Brain pericyte (primary cell): ENCODE measurements at places on chromosomes 7 and 10.

DNA sequence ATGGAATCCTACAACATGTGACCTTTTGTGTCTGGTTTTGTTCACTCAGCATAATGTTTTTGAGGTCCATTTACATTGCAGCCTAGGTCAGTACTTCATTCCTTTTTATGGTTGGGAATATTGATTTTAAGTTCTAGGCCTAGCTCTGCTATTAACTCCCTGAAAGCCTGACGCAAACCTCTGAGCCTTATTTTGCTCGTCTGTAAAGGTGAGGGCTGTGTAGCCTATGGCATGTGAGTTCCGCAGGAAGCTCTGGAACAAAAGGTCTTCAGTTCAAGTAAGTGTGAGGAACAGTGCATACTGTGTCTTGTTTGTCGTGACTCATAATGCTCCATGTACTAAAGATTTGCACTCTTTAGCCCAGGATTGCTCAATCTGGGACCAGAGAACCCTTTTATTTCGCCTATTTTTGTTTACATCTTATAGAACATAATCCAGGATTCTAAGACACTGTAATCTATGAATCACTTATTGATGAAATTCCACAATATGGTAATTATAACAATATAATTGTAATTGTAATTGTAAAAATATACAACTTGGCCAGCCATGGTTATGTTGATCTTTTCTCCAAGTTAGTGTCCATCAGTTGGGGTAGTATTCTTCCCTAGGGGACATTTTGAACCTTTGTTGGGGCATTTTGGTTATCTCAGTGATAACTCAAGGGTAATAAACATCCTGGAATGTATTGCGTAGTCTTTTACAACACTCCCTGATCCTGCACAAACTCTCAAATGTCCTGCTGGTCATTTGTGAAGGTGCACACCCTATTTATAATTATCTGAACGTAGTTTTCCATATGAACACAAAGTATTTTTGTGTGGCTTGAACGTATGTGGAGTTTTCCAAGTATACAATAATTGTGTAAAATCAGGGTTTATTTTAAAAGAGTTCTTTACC is 184.7 kb downstream of the VTI1A start:
- DNase-seq = no peak

GRCh38 chr10:76329891-76330575 is 898.6 kb downstream of the LRMDA start:
- no peak for DNase-seq

DNA sequence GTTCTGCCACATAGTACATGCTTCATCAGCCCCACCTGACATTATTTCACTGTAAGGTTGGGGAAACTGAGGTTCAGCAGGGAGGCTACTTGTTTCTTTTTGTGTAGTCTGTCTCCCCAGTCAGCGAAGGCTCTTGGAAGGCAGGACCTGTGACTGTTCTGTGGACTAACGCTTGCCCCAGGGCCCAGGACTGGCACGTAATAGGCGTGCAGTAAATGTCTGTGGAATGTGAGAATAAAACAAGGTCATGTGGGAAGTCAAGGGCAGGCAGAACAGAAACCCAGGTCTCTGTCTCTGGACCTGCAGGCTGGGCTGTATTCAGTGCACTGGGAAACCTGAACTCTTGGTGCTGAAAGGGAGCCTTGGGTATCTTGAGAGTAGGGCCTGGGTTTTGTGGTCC is 168.7 kb downstream of the RPS24 start:
- no peak for DNase-seq

DNA sequence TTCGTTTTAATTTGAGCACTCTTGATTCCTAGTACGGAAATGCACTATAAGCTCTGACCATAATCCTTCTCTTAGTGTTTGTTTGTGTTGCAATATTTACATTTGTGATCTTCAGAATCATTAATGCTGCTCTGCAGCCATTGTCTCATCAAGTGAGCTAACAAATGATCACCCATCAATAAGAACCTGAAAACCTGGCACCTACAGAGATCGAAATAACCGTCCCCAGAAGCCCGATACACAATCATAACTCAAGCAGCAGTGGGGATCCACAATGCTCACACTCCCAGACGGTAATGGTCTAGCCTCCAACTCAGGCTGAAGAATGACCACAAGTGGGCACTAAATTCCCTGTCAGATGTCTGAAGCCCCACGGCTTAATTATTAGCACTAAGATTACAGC is 156.0 kb upstream of the NFE2L3 start:
- DNase-seq = no peak

DNA sequence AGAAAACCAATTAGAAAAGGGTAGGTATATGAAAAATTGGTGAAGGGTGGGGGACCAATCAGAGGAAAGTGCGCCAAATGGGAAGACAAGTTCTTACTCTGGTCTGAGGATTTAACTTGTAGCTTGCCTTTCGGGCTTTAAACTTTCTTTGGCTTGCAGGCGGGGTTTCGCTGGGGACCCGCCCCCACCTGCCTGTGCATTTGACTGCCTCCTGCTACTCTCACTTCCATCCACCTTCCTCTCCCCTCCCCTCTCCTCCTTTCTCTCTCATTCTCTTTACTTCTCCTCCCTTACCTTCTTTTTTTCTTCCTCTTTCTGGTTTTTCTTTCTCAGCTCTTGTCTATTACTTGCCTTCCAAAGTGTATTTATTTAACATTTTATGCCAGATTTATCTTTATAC is 278.8 kb downstream of the DNAJB9 start:
- no peak for DNase-seq

DNA sequence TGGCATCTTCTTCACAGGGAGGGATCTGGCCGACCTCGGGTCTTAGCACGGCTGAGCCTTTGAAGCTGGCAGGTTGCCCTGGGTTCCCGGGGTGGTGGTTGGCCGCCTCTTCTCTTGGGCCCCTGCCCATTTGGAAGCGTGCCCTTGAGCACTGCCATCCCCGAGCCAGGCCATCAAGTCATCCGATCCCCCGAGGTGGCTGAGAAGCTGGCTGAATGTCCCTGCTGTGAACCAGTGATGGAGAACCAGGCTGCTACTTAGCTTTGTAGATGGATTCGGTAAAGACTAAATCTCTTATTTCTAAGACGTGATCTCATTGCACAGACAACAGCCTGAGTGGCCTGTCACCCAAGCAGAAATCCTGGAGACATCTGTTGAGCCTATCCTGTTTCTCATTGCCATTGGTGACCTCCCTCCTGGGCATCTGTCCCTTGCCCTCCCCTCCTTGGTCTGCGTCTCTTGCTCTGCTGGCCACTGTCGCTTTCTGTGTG is 74.3 kb downstream of the GRK5 start:
- peak; percentile 38 for DNase-seq

- no peak for DNase-seq
Observed at GRCh38 chr7:27392477-27392876, 149.9 kb downstream of the EVX1 start.

- no peak for DNase-seq
Observed at GRCh38 chr7:146346096-146346495, 229.5 kb downstream of the CNTNAP2 start.

GRCh38 chr7:98398567-98399372 is 2.1 kb downstream of the BAIAP2L1 start:
- no peak for DNase-seq

GRCh38 chr10:47289921-47290320 is 10.1 kb upstream of the GDF10 start:
- no peak for DNase-seq

DNA sequence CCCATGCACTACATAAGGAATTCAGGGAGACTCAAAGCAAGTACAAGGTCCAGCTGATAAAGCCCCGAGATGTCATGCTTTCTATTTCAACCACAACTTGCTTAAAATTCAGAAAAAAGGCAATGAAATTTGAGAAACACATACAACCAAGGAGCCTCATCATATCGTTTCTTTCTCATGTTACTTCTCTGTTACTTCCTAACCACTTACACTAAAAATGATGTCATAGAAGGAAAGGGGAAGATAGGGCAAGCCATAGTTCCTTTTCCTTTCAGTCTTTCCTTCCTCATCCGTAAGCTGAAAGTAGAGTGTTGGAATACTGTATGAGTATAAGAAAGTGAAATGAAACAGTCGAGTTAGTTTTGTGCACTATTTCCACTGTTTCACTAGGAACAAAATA is 27.9 kb upstream of the CDK14 start:
- no peak for DNase-seq

GRCh38 chr7:105249216-105249615 is 139.5 kb downstream of the SRPK2 start:
- DNase-seq = no peak

- DNase-seq = no peak
Observed at GRCh38 chr7:151120896-151121295, 34.6 kb downstream of the AGAP3 start.

GRCh38 chr10:112738606-112739591 is 211.1 kb upstream of the TCF7L2 start:
- no peak for DNase-seq

DNA sequence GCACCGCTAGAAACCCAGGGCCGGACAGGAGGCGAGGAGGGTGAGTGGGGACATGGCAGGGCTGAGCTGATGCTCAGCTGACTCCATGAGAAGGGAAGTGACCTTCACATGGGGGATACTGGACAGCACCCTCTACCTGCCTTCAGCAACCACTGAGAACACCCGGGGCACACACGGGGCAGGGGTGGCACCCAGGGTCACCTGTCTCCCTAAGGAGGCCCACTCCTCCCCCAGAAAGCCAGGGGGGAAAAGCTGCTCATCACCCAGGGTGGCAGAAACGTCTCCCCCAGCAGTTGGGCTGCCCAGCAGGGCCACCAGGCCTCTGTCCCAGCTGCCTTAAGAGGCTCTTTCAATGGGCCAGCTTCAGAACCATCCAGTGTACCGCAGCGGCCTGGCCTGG is 159.7 kb downstream of the RNF216 start:
- DNase-seq = no peak

DNA sequence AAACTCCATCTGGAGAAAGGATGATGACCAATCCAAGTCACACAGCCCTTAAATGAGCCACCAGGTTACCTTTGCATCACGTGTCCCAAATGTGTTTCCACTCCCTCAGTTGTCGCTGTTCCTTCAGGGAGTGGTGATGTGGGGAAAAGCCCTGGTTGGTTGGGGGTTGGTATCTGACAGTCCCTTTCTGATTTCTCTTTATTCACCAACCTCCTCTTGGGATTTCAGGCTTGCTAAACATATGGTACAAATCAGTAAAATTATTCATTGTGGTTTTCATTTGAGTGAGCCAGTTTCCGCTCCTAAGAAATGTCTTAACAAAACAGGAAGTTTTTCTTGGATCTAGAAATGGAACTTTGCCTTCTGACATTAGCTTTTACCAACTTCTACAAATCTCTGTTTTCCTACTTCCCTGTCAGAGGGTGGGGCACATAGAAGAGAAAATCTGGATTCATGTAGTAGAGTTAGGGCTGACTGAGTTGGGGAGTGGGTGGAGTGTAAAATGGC is 40.0 kb upstream of the KMT2E start:
- peak; percentile 58 for DNase-seq

- no peak for DNase-seq
Observed at GRCh38 chr10:74035303-74035702, 37.4 kb downstream of the VCL start.

DNA sequence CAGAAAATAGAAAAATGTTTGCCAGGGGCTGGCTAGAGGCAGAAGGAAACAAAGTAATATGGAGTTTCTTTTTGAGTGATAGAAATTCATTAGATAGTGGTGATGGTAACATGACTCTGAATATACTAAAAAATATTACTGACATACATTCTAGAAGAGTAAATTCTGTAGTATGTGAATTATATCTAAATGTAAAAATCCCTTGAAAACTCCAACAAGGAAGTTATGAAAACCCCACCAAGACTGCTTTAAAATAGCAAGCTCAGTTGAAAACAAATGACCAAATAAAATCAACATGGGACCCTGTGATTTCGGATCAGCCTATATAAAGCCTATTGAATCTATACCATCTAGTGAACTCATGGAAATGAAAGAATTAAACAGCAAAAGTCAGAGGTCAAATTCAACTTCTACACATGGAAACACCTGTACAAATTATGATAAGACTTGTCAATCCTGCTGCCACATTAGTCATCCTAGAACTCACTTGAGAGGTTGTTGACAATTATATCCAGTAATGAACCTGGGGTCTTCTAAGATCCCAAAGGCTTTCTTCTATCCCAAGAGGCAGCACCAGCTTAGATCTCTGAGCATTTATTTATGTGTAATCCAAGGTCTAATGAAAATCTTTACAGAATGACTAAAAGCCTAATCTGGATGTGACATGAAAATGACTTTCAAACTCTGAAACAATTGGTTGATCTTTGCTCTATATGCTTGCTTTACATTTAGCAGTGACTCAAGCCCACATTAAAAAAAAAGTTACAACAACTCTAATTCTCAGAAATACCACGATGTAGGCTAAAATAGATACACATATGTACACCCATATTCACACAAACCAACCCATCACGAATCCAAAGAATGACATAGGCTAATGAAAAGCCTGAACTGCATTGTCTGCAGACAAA is 59.3 kb downstream of the OSBPL3 start:
- DNase-seq = no peak

GRCh38 chr10:13038391-13038790 is 36.9 kb upstream of the CCDC3 start:
- DNase-seq = no peak

DNA sequence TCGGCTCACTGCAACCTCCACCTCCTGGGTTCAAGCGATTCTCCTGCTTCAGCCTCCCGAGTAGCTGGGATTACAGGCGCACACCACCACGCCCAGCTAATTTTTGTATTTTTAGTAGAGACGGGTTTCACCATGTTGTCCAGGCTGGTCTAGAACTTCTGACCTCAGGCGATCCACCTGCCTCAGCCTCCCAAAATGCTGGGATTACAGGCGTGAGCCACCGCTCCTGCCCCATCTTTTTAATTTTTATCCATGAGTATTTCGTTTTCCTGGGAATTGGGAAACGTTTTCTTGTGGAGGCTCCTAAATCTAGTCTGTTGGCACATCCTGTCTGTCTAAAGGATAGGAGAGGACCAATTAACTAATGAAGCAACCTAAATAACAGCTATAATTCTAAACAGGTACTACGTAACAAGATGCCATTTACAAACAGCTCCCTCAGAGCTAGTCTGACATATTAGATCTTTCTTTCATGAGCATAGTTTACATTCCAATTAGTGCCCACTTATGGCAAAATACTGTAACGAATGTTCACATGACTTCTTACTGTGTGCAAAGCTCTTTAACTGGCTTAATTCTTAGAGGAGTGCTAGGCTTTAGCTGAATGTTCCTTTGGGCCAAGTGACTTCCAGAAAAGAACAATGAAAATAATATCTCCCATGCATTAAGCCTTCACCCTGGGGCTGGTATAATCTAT is 151.0 kb upstream of the YAE1 start:
- no peak for DNase-seq

GRCh38 chr7:30226614-30227268 is 57.7 kb upstream of the ZNRF2 start:
- DNase-seq = no peak

DNA sequence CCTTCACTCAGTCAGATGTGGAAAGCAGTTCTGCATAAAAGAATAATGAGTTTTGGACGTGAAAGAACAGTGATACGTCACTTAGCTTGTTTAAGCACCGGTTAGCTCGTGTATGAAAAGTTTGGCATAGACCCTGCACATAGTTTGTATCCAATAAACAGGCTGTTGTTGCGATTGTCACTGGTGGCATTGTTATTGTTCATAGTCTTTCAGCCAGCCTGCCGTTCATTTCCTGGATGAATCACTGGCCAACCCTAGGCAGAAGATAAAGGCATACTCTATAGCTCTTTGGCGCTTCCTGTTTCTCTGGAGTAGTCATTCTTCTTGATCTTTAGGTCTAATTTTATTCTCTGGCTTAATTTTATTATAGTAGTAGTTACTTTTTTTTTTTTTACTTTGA is 57.8 kb upstream of the ANKRD30A start:
- no peak for DNase-seq
